ENCODE measurements at places on chromosomes 11 and 22.

DNA sequence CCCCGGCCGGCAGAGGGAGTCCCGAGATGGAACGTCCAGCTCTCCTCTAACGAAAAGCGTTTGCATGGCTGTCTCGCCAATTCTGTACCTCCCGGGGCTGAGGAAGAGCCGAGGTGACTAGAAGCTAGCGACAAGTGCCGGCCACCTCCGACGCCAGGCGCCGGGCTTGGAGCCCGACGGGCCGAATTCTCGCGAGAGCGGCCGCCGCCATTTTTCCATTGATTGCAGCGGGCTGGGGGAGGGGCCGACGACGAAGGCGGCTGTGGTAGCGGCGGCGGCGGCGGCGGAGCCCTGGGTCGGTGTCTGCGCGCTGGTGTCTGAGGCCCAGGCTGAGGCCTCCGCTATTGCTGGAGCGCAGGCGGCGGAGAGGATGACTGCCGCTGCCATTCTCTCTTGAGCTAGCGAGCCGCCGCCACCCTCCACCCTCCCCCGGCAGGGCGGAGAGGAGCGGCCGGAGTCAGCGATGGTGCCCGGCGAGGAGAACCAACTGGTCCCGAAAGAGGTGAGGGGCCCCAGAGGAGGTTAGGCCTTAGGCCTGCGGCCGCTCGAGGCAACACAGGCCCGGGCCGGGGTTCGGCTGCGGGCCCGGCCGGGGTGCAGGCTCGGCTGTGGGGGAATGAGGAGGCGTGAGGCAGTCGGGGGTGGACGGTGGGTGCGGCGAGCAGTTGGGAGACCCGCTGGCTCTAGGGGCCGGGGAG, at the start of gene USP47:
Gene USP47, plus strand, starts transcription at position 250 of the 698 bp plus-strand sequence. Its CDS starts 214 bp downstream, at position 464.
- DNase-seq = peak; percentile 96

GRCh38 chr11:70522593-70523311, 124.4 kb downstream of the CTTN start:
- peak; percentile 28 for DNase-seq

DNA sequence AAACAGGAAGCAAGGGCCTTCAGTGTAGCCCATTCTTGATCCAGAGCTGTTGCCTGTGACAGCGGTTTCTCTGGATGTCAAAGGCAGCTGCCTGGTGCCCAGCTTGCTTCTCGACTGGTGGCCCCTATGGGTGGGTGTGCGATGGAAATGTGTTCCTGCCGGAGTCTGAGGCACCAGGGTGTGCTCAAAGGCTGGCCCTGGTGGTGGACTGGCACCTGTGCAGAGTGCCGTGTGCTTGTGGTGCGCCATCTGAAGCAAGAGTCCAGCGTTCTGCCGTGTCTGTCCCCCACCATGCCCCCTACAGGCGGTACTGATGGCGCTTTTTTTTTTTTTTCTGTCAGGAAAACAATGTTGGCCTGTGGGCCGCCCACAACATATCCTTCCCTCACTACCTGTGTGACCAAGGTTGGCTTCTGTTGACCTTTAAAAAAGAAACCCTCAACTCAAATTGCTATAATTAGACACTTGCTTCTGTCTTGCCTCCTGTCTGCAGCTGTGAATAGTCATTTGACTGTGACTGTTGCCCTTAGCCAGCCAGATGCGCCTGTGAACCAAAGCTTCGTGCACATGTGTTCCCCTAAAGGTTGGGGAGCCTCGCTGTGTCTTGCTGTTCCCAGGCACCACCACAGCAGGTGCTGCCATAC, 4.7 kb upstream of the RANBP1 start:
- DNase-seq = no peak

DNA sequence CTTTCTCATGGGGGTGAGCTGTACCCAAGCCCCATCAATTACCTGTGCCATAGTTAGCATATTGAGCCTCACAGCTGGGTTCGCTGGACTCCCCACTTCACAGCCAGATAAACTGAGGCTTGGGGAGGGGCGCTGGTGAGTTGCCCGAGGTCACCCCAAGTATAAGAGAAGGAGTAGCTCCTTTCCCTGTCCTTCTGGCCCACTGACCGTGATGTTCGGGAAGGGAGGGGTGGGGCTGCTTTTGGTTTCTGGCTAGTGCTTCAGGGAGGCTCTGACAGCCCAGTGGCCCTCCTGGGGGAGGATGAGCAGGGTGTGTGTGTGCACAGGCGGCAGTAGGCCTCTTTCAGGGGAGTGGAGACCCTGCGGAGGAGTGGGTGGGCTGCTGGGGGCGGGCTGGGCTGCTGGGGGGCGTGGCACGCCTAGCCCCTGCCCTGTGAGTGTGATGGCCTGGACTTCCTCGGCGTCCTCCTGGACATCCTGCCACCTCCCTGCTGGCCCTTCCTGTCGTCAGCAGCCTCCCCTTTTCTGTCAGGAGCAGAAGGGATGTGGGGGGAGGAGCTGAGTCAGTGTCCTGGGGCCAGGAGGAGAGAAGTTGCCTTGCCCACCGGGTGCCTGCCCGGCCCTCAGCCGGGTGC, 50.3 kb downstream of the TRIOBP start:
- peak; percentile 65 for DNase-seq

GRCh38 chr11:61053191-61053590, 49.1 kb upstream of the CD5 start:
- no peak for DNase-seq

- DNase-seq = no peak
These were observed 3.4 kb upstream of the ZBED4 start for GRCh38 chr22:49850021-49850911.

DNA sequence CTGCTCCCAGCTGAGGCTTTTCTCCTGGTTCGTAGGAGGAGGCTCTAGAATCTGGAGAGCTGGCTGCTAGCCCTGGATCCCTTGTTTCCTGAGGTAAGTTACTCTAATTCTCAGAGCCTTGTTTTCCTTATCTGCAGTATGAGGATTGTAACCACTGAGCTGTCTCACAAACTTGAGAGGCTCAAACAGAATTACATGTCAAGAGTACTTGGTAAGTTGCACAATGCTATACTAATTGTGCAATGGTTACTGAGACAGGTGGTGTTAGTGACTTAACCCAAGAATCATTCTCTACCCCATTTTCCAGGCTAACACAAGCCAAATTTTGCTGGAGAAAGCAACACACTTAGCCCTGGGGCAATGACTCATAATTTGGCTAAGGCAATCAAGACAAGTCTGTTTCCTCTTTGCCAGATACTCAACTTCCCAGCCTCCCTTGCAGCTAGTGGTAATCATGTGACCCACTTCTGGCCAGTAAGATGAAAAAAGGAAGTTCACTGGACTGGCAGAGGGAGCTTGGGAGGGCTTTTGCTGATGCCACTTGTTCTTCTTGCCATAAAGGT, 348.0 kb downstream of the TENM4 start:
- no peak for DNase-seq

All from left colon (tissue), 2 donors.